ENCODE measurements at places on chromosomes 6 and 20.

DNA sequence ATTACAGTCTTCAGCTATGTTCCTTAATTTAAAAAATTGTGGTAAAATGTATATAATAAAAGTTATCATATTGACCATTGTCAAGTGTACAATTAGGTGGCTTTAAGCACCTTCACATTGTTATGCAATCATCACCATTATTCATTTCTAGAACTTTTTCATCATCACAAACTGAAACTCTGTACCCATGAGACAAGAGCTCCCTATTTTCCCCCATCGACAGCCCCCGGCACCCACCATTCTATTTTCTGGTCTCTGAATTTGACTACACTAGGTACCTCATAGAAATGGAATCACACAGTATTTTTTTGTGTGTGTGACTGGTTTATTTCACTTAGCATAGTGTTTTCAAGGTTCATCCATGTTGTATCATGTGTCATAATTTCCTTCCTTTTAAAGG is 39.7 kb upstream of the FYN start:
- no peak for DNase-seq

DNA sequence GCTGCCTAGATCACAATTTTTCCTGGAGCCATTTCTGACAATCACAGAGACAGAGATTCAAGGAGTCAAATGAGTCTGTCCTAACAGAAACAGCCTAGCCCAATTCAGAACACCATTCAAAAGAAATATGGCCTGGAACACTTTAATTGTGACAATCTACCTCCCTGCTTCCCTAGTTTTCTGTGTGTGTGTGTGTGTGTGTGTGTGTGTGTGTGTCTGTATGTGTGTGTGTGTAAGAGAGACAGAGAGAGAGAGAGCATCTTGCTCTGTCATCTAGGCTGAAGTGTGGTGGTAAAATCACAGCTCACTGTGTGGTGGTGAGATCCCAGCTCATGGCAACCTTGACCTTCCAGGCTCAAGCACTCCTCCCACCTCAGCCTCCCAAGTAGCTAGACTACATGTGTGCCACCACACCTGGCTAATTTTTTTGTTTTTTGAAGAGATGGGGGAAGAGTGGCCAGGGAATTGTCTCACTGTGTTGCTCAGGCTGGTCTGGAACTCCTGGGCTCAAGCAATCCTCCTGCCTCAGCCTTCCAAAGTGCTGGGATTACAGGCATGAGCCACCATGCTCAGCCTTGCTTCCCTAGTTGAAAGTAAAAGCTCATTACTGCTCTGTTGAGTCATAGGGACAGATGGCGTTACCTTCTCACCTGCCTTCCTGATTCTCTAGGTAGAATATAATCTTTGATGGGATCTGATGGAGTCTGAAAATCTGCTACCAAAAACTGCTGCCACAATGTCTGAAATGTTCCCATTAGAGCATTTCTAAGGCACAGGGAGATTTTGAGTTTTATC is 89.6 kb upstream of the BEND6 start:
- no peak for DNase-seq

GRCh38 chr20:24779946-24780345 is 169.1 kb upstream of the CST7 start:
- no peak for DNase-seq

- no peak for DNase-seq
Observed at GRCh38 chr20:41047279-41047974, 18.8 kb downstream of the TOP1 start.

DNA sequence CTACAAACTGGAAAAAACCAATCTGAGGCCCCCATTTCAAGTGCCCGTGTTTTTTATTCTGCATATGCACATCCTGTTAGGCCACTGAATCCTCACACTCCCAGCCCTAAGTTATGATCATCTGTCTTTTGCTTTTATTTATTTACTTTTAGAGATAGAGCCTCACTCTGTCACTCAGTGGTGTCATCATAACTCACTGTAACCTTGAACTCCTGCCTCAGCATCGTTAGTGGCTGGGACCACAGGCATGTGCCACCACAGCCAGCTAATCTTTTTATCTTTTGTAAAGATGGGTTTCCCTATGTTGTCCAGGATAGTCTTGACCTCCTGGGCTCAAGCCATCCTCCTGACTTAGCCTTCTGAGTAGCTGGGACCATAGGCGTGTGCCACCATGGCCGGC is 29.6 kb upstream of the CLDN20 start:
- no peak for DNase-seq

- no peak for DNase-seq
Observed at GRCh38 chr20:52496191-52496590, 304.6 kb upstream of the ZFP64 start.

- DNase-seq = no peak
Observed at GRCh38 chr6:29336269-29336668, 32.4 kb downstream of the OR5V1 start.

- DNase-seq = no peak
Observed at GRCh38 chr6:119566546-119567260, 217.1 kb upstream of the MAN1A1 start.

GRCh38 chr6:15365273-15365687 is 119.4 kb downstream of the JARID2 start:
- DNase-seq = peak; percentile 92
